ENCODE measurements at places on chromosomes 5 and 9.

DNA sequence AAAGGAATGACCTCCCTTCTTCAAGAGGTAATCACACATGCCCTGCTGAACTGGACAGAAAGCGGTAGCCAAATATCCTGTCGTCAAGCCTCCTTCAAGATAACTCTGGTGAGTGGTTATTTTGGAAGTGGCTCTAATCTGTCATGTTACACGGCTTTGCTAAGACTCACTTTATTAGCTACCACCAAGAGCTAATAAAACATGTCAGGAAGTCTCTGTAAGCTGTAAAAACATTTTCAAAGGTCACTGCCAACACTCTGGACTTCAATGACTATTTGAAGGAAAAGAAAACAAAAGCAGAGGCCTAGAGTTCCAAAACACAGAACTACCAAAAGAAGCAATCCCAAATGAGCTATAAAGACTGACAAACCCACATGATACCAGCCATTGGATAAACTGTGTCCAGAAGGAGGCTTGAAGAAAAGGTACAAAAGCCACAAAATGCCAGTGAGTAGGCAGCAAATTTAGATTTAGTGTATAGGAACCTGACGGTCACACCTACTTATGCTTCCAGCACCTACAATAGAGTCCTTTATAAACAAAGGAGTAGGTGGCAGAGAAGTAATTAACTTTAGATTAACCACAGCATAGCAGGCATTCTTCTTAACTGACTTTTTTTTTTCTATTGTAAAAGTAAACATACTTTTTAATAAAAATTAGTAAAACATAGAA lies 97.3 kb upstream of the EQTN start:
- no peak for DNase-seq

GRCh38 chr5:113118765-113119164 lies 142.2 kb downstream of the DCP2 start:
- DNase-seq: no peak

- no peak for DNase-seq
These were observed 47.1 kb downstream of the FOXI1 start for GRCh38 chr5:170152767-170153166.

DNA sequence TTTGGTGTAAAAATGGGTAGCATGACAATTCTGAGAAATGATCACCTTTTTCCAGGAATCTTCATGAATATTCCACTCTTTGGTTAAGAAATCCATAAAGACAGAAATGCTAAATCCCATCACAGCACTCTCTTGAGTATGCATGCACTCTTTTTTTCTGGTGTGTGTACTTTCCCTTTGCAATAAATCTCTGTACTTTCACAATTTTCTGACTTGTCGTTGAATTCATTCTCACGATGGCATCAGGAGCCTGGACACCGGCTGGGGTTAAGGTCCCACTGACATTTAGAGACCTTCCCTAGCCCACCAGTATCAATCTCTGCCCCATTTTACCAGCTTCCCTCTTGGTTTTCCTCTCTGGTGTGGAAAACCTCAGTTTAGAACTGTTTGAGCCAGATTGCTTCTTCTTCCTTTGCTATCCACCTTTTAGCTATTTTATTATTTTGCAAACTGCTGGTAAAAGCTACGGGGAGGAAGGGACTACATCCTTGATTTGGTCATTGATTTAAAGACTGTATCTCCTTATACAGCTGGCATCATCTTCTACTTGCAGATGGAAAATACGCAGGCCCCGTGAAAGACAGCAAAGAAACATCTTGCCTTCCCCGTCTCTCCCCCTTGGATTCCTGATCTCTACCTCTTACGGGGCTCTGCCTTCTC lies 59.9 kb upstream of the ZFR start:
- DNase-seq: no peak

DNA sequence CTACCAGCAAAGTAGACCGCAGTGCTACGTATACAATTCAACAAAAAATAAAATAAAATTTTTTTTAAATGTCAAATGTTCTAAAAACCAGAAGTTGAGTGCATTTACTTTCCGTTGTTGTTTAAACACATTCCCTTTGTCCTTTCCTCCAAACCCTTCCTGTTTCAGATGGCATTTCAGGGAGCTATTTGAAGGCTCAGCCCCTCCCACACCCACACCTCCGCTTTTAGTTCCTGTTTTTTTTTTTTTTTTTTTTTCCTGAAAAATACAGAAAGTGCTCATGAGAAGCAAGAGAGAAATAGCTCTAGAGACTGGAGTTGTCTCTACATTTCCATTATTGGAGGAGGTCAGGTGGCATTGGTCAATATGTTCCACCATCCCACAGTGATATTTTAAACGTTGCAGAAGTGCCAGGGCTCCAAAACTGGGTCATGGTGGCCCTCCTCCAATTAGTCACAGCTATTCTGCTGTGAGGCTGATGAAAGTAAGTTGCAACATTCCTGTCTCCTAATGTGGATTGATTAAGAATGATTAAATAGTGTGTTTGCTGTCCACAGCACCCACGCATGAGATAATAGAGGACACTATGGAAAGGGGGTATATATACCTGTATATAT lies 106.9 kb downstream of the GABRG2 start:
- DNase-seq: no peak

DNA sequence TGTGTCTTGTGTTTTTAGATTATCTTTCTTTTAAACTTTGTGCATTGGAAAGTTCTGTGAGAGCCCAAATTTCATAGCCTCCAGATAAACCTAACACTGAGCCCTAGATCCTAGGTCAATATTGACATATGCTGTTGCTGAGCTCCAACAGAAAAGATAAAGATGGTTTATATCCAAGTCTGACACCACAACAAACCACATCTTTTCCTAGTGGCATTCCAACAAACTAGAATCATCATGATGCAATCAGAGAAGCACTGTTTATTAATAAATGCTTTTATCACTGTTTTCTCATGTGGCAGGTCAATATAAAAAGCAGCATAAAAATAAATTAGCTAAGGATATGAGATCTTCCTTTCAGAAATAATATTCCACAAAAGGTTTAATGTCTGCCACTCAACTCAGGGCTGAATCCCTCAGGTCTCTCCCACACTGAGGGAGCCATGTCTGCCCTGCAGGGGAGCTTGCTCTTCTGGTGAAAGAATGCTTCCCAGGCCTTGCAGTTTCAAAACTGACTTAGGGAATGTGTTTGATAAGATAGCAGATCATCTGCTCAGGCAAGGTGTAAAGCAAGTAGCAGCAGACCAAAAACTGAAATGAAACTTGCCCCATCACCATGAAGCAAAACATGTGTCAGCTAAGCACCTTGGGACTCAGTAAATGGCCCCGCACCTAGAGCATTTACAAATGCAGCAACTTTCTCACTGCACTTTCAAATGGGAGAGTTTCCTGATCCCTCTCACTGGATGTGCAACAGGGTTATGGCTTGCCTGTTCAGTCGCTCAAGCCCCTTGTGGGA lies 493.0 kb downstream of the AGTPBP1 start:
- no peak for DNase-seq

DNA sequence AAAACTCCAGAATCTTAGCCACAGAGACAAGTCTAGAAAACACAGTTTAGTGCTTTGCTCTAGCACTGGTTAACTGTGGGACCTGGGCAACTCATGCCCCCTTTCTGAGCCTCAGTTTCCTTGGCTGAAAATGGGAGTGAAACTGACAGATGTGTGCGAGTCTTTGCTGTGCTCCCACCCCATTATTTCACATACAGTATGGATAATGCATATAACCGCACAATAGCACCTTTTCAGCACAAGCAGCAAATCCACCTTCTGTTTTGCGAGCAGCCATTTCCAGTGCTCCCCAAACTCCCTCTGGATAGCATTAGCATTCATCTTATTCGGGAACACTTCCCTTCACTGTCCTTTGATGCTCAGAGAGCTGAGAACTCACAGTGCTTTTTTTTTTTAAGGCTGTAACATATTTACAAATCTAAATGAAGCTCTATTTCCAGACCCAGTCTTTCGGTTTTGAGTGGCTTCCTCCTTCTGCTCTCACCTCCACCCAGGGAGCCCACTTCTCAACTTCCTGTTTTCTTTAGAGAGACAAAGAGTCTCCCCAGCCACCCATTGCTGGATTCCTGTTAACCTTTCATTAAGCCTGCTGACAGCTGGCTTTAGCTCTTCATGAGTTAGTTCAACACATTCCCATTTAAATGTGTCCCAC lies 49.2 kb downstream of the TIMD4 start:
- DNase-seq: no peak

GRCh38 chr5:82147860-82148573 lies 130.1 kb downstream of the RPS23 start:
- DNase-seq: no peak

DNA sequence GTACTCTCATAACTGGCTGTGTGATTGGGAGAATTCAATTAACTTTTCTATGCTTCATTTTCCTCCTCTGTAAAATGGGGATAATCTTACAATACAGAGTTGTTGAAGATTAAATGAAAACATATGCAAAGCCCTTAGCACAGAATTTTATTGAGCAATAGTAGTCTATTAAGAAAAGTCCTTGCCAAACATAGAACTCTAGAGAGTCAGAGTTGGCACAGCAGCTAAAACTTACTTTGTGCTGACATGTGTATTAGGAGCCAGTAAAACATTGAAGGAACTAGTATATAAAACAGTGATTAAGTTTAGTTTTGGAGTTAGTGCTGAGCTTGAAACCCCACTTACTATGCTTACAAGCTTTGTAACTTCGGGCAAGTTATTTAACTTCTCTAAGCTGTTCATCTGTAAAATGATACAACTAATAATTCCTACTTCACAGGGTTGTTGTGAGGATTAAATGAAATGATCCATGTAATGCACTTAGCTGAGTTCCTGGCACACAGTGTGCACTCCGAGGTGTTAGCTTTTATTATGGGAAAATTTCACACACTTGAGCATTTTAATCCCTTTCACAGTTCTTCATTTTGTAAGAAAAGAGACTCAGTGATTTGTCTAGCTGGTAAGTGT lies 20.0 kb upstream of the GRIN3A start:
- DNase-seq: no peak

DNA sequence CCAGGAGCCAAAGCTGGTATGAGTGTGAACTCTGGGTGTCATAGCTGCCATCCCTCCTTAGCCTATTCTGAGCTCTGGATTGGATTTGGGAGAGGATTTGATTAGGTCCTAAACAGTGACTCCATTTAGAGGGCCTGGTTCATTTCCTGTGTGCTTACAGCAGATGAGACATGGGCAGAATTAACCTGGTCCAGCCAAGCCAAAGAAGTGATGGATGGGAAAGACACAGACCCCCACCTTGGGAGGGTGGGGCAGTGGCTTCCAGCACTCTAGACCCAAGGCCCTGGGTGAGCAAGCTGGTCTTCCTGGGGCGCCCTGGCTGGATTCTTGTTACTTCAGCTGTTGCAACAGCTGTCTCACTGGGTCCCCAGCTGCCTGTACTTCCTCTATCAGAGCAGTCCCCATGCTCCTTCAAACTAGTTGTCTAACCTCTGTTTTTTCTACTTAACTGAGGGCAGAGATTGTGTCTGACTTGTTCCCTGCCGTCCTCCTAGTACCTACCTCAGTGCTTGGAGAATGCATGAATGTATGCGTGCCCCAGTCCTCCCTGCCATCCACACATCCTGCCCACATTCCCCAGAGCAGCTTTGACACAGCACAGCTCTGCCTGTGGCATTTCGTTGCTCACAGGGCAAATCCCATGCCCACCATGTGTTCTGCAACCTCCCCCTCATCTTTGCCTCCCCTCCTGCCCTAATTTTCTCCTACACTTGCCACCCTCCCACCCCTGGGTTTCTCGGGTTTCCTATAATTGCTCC lies 115.9 kb downstream of the RGS3 start:
- DNase-seq: no peak

DNA sequence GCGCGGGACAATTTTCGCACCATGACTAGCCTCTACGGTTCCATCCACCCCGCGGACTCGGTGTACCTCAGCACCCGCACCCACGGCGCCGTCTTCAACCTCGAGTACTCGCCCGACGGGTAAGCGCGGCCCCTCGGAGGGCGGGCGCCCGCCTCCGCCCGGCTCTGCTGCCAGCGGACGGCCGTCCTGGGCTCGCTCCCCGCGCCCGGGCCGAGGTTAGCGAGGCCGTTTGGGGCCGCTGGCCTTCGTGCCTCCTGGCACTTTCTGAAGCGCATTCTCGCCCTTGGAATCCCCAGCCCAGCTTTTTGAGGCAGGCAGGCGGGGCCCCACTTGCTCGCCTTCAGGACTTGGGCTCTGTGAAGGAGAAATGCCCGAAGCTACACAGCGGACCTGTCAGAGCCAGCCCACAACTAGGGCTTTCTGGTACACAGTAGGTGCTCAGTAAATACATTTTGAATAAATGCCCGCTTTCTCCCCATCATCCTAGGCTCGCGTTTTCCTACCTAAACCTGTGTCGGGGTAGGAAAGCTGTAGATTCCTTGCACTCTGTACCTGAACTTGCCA lies 772 bp downstream of the DCAF10 start:
- no peak for DNase-seq

GRCh38 chr5:173718469-173718868 lies 102.0 kb upstream of the BOD1 start:
- DNase-seq: no peak

- no peak for DNase-seq
These were observed 25.2 kb upstream of the MAP1B start for GRCh38 chr5:72082048-72082447.

GRCh38 chr5:168377525-168377924 lies 86.1 kb downstream of the WWC1 start:
- no peak for DNase-seq

DNA sequence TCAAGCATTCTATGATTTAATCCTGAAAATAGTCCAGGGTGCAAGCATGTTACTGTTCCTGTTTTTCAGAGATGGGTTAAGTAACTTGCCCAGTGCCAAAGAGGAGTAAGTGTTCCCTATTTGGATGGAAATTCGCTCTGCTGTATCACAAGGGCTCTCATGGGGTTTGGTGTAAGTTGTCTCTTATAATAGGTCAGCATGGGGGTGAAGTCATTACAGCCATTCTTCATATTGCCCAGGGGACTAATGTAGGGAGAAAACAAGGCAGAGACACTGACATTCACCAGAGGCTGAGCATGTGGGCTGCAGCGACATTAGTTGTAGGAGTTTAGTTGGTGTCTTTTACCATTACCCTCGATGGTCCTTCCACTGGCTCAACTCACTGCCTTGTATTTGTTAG lies 142.1 kb upstream of the GLRA1 start:
- no peak for DNase-seq

DNA sequence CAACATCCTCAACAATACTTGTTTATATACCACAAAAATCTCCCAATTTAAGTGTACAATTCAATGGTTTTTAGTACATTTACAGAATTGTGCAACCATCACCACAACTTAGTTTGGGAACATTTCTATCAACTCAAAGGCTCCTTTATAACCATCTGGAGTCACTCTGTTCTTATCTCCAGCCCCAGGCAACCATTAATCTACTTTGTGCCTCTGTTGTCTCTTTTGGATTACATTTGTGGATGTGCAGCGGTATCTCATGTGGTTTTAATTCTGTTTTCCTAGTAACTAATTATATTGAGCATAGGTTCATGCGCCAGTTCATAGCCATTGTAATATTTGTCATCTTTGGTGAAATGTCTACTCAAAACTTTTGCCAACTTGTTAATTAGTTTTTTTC lies 14.4 kb downstream of the ADAMTS19 start:
- no peak for DNase-seq

DNA sequence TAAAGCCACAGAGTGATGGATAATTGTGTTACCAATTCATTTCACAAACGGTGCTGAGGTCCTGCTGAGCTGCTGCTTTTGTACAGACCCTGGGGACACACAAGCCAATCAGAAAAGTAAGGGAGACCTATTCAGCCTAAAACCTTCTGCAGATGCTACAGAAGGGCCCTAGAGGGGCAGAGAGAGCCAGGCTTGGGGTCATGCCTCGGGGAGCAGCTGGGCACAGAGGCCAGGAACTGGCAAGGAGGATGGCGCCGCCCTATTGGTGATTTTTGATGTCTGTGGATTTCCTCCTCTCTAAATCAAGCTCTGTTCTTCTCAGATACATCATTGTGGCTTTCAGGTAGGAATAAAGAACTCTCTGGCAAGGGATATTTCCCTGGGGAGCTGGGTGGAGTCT lies 181.9 kb downstream of the ZNF462 start:
- no peak for DNase-seq

- DNase-seq: no peak
These were observed 46.3 kb upstream of the PALM2AKAP2 start for GRCh38 chr9:109733690-109734089.
